Activated CD4-positive, alpha-beta memory T cell treated with anti-CD3 and anti-CD28 coated beads for 36 hours (primary cell): ENCODE measurements at places on chromosomes 3 and 15. TPM values are rescaled to one million over a fixed set of nuclear protein-coding genes. Genes with fewer than 3 reads are reported as not detected.

Gene AADACL2
- total RNA-seq, result not detected

- H3K27me3 ChIP-seq, result peaks cover 2% of the 10 kb centered on the region
- no peak overlapping the region for H3K4me3 ChIP-seq
- peaks cover 2% of the 10 kb centered on the region for H3K36me3 ChIP-seq
Observed at GRCh38 chr3:111335512-111336303, 206.3 kb upstream of the CD96 start.

DNA sequence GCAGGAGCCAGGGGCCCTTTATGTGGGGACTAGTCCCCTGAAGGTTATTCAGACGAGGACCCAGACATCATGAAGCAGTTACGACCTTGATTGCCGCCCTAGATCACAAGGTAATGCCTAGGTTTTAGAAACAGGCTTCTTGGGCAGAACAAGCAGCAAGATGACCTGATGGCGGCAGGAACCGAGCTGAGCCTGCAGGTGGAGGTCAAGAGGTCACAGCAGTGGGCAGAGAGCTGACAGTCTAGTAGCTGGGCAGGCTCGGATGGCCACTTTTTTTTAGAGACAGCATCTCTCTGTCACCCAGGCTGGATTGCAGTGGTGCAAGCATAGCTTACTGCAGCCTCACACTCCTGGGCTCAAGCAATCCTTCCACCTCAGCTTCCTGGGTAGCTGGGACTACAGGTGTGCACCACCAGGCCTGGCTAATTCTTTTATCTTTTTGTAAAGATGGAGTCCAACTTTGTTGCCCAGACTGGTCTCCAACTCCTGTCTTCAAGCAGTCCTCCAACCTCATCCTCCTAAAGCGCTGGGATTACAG is 83.5 kb upstream of the ABHD17C start:
- H3K27ac ChIP-seq, result no peak overlapping the region
- H3K27me3 ChIP-seq, result peaks cover 7% of the 10 kb centered on the region
- no peak for DNase-seq
- H3K4me1 ChIP-seq, result no peaks in the 10 kb centered on the region

DNA sequence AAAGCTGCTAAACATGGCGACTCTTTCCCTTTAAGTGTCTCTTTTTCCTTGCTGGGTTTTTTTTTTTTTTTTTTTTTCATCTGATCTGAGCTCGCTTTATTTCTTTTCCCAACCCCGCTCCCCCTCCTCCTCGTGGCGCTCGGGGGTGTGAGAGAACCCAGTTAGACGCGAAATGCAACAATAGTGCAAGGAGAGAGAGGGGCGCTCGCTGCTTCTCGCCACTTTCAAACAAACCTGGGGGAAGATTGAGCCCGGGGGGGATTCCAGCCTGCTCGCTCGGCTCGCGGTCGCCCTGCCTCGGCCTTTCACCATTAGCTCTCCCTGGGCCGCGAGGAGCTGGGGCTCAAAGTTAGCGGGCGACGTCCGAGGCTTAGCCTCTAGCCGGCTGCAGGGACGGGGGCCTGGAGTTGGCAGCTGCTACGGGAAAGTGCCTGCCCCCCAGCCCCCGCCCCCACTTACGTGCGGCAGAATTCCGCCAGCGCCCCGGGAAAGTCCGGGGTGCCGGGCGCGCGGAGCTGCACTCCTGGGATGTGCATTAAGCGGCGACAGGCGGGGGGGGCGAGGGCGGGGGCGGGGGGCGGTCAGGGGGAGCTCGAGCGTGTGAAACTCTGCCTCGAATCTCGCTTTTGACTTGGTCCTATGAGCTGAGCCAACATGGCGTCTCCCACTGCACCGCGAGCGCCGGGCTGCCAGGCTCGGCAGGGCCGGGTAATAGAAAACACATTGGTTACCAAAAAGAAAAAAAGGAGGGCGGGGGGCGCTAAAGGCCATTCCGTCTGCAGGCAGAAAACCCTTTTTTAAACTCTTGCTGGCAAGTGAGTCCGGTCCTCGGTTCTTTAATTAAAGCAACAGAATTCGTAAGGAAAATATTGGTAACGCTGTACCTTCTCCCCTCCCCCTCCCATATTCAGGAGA is 10.4 kb downstream of the NR2F2 start:
- H3K4me3 ChIP-seq, result no peak overlapping the region
- H3K27ac ChIP-seq, result no peak overlapping the region
- H3K27me3 ChIP-seq, result peaks cover 78% of the 10 kb centered on the region
- H3K4me1 ChIP-seq, result peaks cover 6% of the 10 kb centered on the region
- H3K36me3 ChIP-seq, result peaks cover 9% of the 10 kb centered on the region

Gene SHC4
- 1.9 TPM for total RNA-seq

Gene RASGRF1
- 0.02 TPM for total RNA-seq
